SJSA1 (cell line): ENCODE measurements at places on chromosomes 12 and 14. TPM values are rescaled to one million over a fixed set of nuclear protein-coding genes. Genes with fewer than 3 reads are reported as not detected.
A peak's percentile ranks its signal among the peaks of the same experiment; 100 is the strongest.

Gene CLEC1B
- not detected in 2 replicates for total RNA-seq

GRCh38 chr12:6957151-6957701 is 6.1 kb downstream of the PTPN6 start:
- no peak for DNase-seq
- no peaks in the 10 kb centered on the region for H3K27me3 ChIP-seq
- H3K36me3 ChIP-seq: no peaks in the 10 kb centered on the region
- no peak overlapping the region for H3K4me3 ChIP-seq
- H3K4me1 ChIP-seq: peaks cover 23% of the 10 kb centered on the region
- no peak overlapping the region for H3K27ac ChIP-seq

DNA sequence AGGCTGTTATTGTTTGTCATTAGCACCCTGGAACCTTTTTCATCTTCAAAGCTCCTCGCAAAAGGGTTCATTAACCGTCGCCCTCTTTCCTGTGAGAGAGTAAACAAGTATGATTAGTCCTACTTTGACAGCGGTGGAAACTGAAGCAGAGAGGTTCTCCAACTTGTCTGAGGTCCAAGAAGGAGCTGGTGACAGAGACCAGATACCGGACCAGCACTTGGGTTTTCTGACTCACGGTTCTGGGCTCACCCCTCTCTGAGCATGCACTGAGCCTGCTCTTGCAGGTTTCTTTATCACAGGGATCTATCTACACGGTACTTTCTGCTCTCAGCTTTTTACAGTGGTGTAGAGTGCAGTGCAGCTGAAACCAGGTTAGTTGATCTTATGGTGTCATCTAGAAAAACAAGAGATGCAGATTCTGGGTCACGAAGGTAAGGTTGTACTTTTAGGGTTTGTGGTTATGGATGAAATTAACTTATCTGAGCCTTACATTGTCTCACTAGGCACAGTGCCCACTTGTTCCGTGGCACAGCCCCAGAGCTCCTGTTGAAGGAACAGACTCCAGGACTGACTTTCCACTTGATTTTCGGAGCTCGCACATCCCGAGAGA is 62.1 kb downstream of the PPP2R5C start:
- H3K4me1 ChIP-seq: no peaks in the 10 kb centered on the region
- DNase-seq: no peak
- peaks cover 35% of the 10 kb centered on the region for H3K36me3 ChIP-seq
- H3K27ac ChIP-seq: no peak overlapping the region
- no peak overlapping the region for H3K4me3 ChIP-seq

DNA sequence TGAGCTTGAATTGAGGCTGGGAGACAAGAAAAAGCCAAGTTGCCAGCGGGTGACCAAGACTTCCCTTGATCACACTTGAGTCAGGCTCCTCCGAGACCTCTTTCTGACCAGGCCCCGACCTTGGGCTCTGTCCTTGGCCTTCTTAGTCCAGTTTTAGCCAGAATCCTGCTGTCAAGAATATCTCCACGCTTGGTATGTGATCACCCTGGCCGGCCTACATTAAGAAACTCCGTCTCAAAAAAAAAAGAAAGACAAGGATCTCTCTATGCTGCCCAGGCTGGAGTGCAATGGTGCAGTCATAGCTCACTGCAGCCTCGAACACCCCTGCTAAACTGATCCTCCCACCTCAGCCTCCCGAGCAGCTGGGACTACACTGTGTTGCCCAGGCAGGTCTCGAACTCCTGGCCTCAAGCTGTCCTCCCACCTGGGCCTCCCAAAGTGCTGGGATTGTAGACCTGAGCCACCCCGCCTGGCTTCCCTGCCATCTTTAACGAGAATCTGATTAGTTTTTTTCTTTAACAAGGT is 1.0 kb upstream of the ITPK1 start:
- DNase-seq: no peak
- H3K27ac ChIP-seq: peak overlapping the region; percentile 89
- no peaks in the 10 kb centered on the region for H3K27me3 ChIP-seq
- H3K36me3 ChIP-seq: peaks cover 8% of the 10 kb centered on the region
- H3K4me3 ChIP-seq: peak overlapping the region; percentile 89

- no peak overlapping the region for H3K4me3 ChIP-seq
- H3K4me1 ChIP-seq: no peaks in the 10 kb centered on the region
- DNase-seq: no peak
Observed at GRCh38 chr12:7099290-7099996, 7.2 kb upstream of the C1R start.

DNA sequence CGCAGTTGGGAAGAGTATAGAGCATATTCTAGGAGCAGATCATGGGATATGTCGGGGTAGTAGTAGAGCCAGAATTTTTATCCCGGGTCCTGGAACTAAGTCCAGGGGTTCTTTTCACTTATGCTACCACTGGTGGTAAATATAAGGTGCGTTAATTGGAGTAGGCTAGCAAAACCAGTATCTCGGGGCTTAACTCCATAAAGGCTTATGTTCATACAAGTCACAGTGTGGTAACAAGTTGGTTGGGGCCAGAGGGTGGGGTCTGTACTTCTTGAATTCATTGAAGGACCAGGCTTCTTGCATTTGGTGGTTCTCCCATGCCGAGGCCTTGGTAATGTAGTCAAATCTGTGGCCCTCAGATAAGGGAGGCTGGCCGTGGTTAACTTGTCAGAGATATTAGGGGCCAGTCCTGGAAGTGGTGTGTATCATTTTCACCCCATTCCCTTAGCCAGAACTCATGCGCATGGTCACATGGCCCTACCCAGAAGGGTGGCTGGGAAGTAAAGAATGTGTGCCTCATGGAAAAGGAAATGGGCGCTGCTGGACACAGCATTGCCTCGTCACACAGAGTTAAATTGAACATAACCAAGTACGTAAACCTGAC is 1.5 kb upstream of the ZNF641 start:
- peaks cover 12% of the 10 kb centered on the region for H3K36me3 ChIP-seq
- no peak overlapping the region for H3K4me3 ChIP-seq
- H3K4me1 ChIP-seq: peaks cover 11% of the 10 kb centered on the region

GRCh38 chr12:50050410-50051098 is 6.8 kb upstream of the ASIC1 start:
- no peaks in the 10 kb centered on the region for H3K4me1 ChIP-seq
- H3K4me3 ChIP-seq: no peak overlapping the region
- peaks cover 14% of the 10 kb centered on the region for H3K27me3 ChIP-seq

DNA sequence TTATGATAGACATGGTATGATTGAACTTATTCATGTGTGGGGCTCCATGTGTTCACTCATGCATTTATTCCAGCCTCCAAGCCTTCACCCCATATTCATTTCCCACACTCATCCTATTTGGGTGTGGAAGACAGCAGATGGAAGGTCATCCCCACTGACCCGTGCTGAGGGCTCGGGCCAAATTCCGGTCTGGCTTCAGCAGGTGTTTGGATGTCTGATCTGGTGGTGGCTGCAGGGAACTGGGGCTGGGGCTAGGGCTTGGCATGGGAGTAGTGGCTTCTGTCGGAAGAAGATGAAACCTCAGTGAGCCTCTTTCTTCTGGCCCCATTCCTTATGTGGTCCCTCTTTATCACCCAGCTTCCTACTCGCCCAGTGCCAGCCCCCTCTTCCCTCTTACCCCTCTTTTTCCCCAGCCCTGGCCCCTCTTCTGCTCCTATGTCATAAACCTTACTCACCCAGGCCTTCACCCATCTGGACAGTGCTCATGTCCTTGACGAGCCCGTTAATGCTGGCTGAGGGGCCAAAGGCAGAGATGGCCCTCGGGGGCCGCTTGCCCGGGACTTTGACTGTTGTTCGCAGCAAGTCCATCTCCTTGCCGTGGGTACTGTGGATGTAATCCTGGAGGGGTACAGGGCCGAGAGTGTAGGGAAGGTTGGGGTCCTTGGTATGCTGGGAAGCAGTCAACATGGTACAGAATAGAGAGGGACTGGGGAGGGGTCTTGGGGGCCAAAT is 8.0 kb downstream of the AGAP2 start:
- peaks cover 18% of the 10 kb centered on the region for H3K36me3 ChIP-seq
- H3K4me1 ChIP-seq: peaks cover 20% of the 10 kb centered on the region
- peak; percentile 93 for DNase-seq
- peaks cover 63% of the 10 kb centered on the region for H3K27me3 ChIP-seq
- no peak overlapping the region for H3K4me3 ChIP-seq
